ENCODE measurements at places on chromosomes 2 and 18.

- no peak for DNase-seq
Measured at GRCh38 chr2:27081984-27082772, 3.8 kb downstream of the EMILIN1 start.

DNA sequence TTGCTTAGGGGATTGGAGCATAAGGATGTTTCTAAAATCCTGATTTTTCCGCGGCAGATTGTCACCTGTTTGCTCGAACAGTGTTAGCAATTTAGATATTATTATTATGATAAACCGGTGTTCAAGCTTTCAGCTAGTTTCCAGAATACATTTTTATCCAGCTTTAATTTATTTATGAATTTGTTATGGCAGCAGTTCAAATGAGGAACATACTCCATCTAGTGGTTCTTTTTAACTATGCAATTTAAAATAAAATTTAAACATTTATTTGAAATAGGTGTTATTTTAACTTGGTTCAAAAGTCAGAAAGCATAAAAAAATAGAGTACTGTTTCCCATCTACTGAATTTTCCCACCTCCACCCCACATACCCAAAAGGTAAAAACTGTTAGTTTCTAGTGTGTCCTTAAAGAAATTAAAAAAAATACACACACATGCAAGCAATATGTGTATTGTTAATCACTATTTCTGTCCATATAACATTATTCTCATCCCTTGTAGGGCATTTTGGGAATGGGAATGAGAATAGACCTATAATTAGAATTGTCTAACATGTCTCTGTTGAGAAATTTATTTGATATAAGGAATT lies 23.2 kb downstream of the ACOXL start:
- no peak for DNase-seq

DNA sequence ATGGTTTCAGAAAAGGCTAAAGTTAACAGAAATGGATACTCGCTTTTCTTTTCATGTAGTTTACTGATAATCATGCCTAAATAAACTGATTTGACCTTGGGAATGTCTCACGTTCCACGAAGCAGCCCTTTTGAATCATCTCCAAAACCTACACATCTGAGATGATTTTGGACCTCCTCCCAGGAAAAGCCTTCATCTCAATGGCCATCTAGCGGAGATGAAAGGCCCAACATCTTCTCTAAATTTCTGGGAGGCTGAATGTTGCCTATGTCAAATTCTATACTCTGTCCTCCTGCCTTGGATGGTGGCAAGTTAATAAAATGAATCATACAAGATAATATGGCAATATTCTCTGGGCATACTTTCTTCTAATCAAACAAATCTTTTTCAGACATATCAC lies 448.5 kb downstream of the ZEB2 start:
- DNase-seq = no peak

- no peak for DNase-seq
Measured at GRCh38 chr2:47488870-47489584, 86.1 kb downstream of the MSH2 start.

DNA sequence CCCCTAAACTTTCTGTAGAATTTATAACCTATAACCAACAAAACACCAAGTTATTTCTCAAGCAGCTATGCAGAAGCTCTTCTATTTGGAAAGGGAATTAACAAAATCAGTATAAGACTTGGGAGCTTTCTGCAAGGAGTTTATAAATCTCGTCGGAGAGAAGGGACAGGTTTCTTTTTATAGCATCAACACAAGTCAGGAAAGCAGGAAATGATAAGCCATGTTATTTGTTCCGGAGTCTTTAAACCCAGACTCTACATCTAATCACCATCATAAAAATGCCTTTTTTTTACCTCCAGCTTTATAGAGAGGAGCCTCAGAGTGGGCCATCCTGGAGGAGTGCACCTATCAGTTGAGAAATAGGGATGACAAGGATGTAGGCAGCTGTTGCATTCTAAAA lies 137.1 kb downstream of the DPP10 start:
- DNase-seq = no peak

- DNase-seq = no peak
Measured at GRCh38 chr18:22399949-22400348, 17.8 kb downstream of the CTAGE1 start.

DNA sequence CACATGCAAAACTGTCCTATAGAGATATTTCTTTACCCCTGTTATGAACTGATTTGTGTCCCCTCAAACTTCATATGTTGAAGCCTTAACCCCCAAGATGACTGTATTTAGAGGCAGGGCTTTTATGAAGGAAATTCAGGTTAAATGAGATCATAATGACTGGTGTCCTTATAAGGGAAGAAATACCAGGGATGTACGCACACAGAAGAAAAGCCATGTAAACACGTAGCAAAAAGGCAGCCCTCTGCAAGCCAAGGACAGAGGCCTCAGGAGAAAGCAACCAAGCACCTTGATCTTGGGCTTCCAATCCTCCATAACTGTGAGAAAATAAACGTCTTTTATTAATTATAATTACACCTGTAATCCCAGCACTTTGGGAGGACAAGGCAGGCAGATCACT lies 101.3 kb upstream of the NDUFV2 start:
- DNase-seq = no peak

DNA sequence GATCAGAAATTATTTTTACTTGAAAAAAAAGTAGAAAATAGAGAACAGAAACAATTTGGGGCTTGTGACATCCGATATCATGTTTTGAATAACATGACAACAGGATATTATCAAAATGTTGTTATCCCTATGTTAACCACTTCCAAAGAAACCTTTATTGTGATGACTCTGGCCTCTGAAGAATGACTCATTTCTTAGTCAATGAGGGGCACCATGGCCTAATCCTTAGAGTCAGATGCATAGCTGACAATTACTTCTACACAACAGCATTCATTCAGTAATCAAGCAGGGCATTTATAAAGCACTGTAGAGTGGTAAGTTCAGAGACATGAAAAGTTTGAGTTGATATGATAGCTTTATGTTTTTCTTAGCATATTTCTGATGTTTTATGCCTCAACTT lies 703.0 kb downstream of the RNF144A start:
- no peak for DNase-seq

GRCh38 chr2:25324905-25325592 lies 16.7 kb downstream of the DNMT3A start:
- DNase-seq = no peak

GRCh38 chr2:30412047-30412683 lies 34.9 kb upstream of the LCLAT1 start:
- DNase-seq = no peak

- DNase-seq = no peak
Measured at GRCh38 chr2:218368150-218368528, 11.5 kb downstream of the CATIP start.

- DNase-seq = no peak
Measured at GRCh38 chr18:50944245-50944932, 23.5 kb upstream of the ELAC1 start.

GRCh38 chr2:137706786-137707613 lies 257.3 kb upstream of the HNMT start:
- DNase-seq = no peak

GRCh38 chr2:63698786-63699548 lies 110.2 kb downstream of the MDH1 start:
- no peak for DNase-seq

GRCh38 chr2:52597346-52597745 lies 1170.3 kb upstream of the CHAC2 start:
- no peak for DNase-seq

DNA sequence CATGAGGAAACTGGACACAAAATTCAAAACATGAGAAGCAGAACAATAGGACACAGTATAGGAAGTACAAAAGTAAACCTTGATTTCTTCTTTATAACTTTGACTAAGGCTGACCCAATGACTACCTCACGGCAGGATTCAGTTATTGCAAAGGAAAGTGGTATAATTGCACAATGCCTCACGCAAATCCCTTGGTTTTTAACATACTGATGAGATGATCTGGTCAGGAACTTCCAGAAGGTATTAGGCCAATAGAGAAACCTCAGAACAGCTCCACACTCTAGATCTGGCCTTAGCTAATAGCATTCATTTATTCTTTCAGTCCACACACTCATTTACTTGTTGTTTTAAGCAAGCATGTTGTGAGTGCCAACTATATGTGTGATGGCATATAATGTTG lies 1526.9 kb upstream of the ACVR2A start:
- no peak for DNase-seq

DNA sequence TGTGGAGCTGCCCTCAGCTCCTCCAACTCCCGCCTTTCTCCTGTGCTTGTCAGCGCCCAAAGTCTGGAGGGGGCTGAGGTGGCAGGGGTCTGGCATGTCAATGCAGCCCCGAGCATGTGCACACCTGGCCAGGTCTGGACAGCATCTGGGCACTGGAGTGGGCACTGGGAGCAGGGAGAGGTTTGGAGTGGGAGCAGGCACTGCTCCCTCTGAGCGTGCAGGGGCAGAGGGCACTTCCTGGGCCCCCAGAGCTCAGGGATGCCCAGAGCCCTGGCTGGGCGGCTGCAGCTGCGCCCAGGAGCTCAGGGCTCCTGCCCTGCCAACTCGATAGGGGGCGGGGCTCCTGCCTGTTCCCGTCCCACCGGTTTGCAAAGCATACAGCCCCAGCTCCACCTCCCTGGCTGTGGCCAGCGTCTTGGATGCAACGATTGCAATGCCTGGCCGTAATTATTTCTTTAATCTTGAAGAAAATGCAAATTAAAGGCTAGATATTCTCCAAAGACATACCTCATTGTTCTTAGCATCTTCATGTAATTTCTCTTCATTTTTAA lies 57.4 kb upstream of the LDAH start:
- no peak for DNase-seq

GRCh38 chr2:127217470-127218325 lies 2.4 kb downstream of the CYP27C1 start:
- DNase-seq = no peak

- DNase-seq = no peak
Measured at GRCh38 chr18:6728331-6728730, 1.2 kb upstream of the ARHGAP28 start.

DNA sequence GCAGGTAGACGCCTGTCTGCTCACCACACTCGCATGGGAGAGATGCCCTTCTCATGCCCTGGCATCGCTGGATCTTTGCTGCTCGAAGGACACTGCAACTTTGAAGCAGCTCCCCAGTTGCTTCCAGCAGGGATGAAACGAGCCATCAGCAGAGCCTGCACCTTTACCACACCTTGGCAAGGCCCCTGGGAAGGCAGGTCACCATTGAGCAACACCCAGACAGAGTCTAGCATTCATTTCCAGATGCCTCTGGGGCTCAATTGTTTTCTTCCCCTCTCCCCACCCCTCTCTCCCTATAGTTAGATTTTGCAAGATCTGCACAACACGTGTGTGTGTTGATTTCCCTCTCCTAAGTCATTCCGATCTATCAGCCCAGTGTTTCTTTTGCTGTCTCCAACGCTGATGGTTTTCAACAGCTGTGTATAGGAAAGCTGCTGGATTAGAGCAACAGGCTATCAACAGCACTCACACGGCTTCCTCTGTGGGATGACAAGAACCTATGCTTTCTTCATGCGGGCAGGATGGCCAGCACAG lies 25.6 kb upstream of the INHBB start:
- no peak for DNase-seq

DNA sequence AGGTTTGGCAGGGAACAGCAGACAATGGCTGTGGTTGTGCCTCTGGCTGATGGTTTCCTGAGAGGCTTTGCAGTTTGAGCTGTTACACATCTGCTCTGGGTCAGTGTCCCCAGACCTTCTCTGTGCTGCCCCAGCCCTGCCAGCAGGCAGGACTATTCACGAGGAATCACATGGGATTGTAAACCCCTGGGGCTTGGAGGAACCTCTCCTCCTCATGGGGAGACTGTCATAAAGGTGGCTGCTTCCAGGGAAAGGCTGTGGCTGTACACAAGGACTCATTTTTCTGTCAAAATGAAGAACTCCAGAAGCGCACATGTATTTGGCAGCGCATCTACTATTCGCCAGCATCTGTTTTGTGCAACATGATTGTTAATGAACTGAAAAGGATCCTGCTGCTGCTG lies 142.6 kb upstream of the CYP1B1 start:
- no peak for DNase-seq

GRCh38 chr2:206368933-206369569 lies 74.3 kb upstream of the ADAM23 start:
- no peak for DNase-seq

DNA sequence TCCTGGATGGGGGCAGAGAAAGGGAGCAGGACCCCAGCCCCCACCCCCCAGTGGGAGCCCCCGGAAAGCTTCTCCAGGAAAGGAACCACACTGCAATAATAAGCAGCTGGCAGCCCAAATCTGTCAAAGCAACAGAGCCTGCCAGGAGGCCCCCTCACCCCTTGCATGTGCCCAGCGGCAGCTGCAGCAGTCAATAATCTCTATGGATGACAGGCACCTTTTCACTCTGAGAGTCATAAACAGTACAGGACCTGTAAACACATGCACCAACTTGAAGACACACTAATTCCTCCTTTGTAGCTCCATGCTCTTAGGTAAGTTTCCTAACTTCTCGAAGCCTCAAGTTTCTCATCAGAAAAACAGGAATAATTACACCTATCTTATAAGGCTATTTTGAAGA lies 26.2 kb upstream of the KDM3A start:
- DNase-seq = no peak

- DNase-seq = no peak
Measured at GRCh38 chr2:185393091-185393490, 345.5 kb upstream of the FSIP2 start.

GRCh38 chr2:27752551-27753237 lies 18.8 kb upstream of the MRPL33 start:
- no peak for DNase-seq

DNA sequence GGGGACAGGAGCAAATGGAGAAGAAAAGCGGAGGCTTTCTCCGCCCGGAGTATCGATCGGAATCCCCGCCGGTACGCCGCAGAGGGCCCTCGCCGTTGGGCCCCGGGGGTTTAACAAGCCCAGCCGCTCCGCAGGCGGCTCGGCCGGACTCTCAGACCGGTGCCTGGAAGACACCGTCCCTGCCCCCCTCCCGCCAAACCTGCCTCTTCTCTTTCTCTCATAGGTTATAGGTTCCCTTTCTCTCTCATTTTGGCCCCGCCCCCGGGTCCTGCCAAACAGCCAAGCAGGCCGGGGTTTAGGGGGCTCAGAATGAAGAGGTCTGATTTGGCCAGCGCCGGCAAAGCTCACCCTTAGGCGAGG lies 4.4 kb downstream of the ONECUT2 start:
- DNase-seq = no peak

DNA sequence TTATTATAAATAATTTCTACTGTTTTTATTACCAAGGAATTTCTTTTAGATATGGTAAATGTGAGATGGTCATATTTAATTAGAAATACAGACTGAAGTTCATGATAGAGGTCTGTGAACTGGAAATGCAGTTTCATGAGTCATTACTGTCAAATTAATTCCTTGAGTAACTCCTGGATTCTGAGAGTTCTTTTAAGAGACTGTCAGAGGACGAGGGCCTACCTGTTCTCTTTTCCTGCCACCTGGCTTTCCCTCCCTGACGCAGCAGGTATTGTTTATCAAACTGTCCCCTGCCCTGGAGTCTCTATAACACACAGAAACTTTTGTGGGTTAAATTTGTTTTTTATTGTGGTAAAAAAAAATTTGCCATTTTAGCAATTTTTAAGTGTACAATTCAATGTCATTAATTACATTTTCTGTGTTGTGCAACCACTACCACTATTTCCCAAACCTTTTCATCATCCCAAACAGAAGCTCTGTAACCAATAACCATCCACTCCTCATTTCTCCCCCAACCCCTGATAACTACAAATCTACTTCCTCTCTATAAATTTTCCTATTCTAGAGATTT lies 142.6 kb downstream of the DIS3L2 start:
- no peak for DNase-seq

- DNase-seq = no peak
Measured at GRCh38 chr2:86523491-86523890, 39.8 kb downstream of the CHMP3 start.

All from left forelimb (tissue), 1 donor.